ENCODE measurements at places on chromosomes 13 and 19.

DNA sequence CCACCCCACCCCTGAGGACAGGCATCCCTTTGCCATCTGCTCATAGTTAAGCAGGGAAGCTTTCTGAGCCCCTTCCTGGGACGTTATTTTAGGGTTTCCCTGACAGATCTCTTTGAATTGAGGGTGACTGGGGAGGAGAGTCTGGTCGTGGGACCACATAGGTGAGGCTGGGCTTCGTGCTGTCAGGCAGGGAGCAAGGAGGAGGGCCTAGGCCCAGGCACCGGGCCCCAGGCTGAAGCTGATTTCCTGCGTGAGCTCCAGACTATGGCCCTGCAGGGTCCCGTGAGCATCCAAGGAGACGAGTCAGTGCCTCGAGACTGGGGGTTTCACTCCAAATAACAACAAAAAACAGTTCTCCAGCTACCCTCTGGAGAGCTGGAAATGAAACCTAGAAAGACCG is 60.4 kb downstream of the MYO9B start:
- peak; percentile 7 for ATAC-seq

- no peak for ATAC-seq
Measured at GRCh38 chr13:94667190-94667589, 45.2 kb downstream of the SOX21 start.

DNA sequence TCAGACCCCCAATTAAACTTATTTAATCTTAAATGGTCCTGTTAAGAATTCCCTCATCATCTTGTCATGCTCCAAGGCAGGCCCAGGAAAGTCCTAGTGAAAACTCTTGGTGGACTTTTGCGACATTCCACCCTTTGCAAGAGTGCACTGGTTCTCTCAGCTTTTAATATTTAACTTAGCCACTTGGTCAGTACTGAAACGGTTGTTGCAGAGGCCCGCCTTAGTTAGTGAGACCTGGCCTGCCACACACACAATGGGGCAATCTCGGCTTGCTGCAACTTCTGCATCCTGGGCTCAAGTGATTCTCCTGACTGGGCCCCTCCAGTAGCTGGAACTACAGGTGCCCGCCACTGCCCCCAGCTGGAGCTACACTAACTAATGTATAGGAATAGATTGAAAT is 1366.0 kb downstream of the UQCRFS1 start:
- ATAC-seq, result no peak

- peak; percentile 38 for ATAC-seq
Measured at GRCh38 chr19:4456476-4456842, 1.1 kb downstream of the UBXN6 start.

DNA sequence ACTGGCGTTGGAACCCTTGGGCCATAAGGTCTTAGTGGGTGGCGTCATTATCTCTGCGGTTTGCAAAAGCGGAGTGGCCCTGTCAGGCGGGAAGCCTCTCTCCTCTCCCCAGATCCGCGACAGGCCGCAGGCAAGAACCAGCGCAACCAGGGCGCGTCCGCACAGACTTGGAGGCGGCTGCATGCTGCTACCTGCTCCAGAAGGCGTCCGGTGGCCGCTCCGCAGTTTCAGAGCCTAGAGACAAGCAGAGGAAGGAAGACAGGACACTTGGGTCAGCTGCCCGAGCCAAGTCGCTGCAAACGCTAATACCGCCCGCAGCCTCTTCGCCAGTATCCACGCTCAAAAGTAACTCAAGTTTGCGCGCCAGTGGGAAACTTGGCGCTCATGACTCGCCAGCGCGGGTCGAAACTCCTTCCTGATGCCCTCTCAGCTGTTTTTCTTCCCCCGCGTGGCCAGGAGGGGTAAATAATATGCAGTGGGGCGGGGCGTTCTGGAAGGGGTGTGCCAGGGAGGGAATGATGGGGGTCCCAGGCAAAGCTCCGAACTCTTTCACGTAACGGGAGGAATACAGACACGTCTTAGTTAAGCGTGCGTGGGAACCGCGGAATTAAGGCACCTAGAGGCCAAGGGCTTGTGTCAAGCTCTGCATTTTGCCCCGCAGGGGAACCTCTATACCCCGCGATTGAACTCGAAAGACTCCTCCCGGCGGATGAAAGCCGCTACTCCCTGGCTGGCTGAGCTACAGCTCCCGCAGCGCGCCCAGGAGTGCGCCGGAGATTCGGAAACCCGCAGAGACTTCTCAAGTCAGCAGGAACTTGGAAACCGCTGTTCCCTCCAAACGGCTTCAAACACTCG is at the start of gene EDNRB:
Gene EDNRB, minus strand, starts transcription at position 441 of the 855 bp plus-strand sequence. Its CDS starts 258 bp downstream, at position 183.
- peak; percentile 77 for ATAC-seq

- ATAC-seq, result no peak
Measured at GRCh38 chr13:53382008-53382407, 353.4 kb downstream of the OLFM4 start.

- ATAC-seq, result no peak
Measured at GRCh38 chr13:106415442-106415841, 120.0 kb downstream of the EFNB2 start.

DNA sequence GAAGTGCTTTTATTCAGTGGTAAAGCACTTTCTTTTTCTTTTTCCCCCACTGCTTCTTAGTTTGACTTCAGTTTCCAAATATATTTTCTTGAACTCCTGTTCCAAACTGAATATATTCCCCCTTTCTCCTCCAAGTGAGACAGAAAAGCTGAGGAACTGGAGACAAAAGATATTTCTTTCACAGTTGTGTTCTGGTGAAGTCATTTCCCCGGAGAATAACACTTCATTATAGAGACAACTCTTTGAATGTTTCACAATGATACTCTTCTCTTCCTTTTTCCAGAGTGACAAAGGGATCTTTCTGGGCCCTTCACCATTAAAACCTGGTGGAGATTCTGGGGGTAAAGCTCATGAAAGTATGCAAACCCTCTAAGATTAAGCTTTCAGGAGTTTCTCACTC is 860.8 kb upstream of the SLITRK5 start:
- ATAC-seq, result peak; percentile 17

GRCh38 chr13:74444161-74444571 is 310.0 kb upstream of the KLF12 start:
- peak; percentile 28 for ATAC-seq

- no peak for ATAC-seq
Measured at GRCh38 chr19:39759457-39760184, 19.0 kb upstream of the LEUTX start.

GRCh38 chr19:12885749-12886650 is 1.0 kb downstream of the KLF1 start:
- no peak for ATAC-seq

GRCh38 chr13:38072696-38073095 is 203.1 kb upstream of the TRPC4 start:
- no peak for ATAC-seq

GRCh38 chr13:103272770-103273169 is 206.6 kb upstream of the SLC10A2 start:
- no peak for ATAC-seq

- no peak for ATAC-seq
Measured at GRCh38 chr13:27391471-27391870, 32.9 kb upstream of the GTF3A start.

GRCh38 chr13:44169018-44169911 is 204.4 kb upstream of the SERP2 start:
- ATAC-seq, result no peak

- no peak for ATAC-seq
Measured at GRCh38 chr19:45576682-45577081, 7.9 kb downstream of the OPA3 start.

- ATAC-seq, result peak; percentile 89
Measured at GRCh38 chr19:30799865-30800755, 427.9 kb downstream of the ZNF536 start.

- ATAC-seq, result peak; percentile 6
Measured at GRCh38 chr19:5352229-5352763, 11.7 kb upstream of the PTPRS start.

DNA sequence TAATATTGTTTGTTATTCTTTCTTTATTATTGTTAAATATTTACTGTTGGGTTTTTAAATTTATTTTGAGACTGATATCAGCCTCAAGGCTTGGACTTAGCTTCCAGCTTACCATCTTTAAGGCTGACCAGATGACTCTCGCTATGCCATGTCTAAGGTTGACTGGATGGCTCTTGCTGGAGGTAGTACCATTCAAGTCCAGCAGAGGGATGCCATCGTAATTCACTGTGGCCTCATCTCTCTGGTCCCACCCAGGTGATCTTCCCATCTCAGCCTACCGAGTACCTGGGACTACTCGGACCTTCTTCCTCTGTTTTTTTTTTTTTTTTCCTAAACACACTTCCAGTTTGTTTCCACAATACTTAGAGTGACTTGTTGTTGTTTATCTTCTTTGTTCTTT is 41.7 kb upstream of the ZNF91 start:
- ATAC-seq, result peak; percentile 16

DNA sequence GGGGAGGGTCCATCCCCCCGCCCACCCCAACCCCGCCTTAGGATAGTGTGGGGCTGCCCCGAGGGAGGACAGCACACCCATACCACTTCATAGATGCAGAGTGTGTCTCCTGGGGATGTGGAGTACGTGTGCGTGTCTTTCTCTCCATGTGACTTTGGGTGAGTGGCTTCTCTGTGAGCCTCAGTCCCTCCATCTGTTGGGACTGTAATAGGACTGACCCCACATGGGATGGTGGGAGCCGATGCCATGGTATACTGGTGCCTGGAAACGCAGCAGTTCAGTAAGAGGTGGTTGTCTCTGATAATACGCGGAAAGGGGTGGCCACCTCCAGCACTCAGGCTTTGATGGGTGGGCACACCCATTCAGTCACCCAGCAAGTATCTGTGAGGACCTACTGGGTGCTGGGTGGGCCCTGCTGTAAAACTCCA is 816 bp upstream of the PRKD2 start:
- ATAC-seq, result no peak

DNA sequence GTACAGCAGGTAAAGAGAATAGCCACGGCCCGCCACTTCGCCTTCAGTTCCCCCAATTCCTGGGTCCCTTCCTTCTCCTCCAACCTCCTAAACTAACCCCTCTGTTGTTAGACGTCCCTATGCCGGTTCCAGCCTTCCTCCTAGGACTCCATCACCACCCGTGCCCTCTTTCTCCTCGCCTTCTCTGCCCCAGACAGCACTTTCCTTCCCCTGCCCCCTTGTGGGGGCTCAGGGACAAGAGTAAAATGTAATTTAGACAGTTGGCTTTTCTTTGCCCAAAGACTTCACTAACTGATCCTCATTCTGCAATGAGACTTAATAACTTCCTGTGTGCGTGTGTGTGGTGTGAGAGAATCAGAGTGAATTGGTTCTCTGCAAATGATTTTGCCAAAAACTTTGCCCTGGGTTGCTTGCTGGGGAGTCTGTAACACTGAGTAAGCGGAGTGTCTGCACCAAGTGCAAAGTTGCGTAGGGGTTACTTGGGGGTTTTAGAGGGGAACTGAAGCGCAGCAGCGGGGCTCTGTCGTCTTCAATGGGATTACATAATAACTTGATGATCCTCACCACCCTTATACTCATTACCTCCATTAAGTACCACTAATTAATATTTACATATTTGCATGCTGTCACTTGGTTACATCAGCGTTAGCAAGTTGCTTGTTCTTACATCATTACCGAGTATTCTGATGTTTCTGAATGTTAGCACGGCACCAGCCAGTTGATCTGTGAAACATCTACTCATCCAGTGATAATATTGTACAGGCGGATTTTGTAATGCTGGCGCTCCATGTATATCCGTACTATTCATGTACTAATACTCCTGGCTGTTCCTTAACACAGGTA is 19.9 kb upstream of the SGCG start:
- peak; percentile 39 for ATAC-seq

GRCh38 chr13:20348645-20349408 is 116.7 kb upstream of the GJB6 start:
- no peak for ATAC-seq

DNA sequence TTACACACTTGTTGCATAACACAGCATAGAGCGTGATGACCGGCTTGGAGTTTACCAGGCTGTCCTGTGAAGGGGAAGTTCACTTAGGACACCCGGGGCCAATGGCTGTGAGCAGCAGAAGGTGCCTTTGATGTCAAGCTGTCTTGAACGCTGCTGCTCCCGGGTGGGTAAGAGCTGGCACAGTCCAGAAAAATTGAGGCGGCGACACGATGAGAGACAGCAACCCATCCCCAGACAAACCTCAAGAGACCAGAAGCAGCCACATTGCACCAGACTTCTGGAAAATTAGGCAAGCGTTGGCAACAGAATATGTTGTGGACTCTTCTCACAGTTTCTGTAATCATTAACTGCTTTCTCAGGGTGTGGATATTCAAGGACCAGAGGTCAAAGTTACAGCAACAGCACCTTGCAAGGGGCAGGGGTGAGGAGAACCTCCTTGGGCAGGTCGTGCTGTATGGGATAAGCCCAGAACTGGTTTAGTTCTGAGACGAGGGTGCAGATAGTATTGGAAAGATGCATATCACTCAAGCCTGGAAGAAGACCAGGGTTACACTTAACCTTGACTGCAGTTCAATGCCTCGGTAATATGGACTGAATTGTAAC is 10.1 kb downstream of the NFILZ start:
- ATAC-seq, result no peak

- no peak for ATAC-seq
Measured at GRCh38 chr13:45584816-45585215, 30.7 kb downstream of the ERICH6B start.

DNA sequence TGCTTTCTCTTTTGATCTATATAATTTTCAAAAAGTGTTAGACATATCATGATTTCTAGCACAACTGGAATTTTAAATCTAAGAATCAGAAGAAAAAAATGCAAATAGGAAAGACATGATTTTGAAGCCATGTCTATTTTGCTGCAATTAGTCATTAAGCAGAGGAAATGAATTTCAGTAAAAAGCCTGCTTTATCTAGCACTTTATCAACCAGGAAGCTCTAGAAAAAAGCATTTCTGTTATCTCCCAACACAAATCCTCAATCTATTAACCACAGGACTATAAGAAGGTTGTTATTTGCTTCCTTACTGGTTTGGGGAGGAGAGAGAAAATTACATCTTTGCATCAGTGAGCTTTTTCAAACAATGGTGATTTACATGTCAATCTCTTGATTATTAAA is 716.7 kb downstream of the DIAPH3 start:
- ATAC-seq, result no peak

DNA sequence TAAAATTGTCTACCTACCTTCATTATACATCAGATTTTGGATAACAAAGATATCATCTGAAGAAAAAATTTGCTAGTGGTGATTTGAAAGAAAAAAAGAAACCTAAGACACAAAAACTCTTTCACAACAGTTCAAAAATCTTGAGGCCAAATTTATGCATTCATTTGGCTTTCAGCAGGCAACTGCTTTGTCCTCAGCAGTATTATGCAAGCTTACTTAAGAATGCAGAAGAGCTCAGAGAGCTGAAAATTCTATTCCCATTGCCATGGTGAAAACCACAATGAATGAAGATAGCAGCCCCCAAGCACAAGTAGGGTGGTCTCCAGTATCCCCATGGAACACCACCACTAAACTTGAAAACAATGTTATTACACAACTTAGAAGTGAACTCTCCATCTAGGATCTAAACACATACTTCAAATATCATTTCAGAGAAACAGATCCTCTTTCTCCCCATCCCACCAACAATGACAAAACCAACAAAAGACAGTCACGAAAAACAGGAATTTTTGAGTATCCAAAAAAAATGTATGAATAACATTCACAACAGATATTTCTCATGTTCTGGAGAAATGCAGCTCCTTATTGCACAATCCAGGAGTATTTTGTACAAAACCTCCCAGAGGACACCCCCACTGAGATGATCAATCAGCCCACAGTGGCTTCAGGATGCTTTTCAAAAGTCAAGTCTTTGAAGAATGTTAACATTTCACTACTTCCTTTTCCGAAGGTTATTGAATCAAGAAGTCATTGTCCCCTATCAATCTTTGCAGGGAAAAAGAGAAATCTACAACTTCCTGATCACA is 192.7 kb downstream of the LHFPL6 start:
- peak; percentile 55 for ATAC-seq

All from motor neuron (in vitro differentiated cells).